Mucosa of gallbladder (tissue), 1 donor: ENCODE measurements at places on chromosomes 5 and 9. TPM values are rescaled to one million over a fixed set of nuclear protein-coding genes. Genes with fewer than 3 reads are reported as not detected.

Gene HRH2
- total RNA-seq, result 1.4 TPM

Gene ZBED3
- total RNA-seq, result 16.6 TPM

Gene GAS1
- 11.5 TPM for total RNA-seq

Gene DNAJC25
- total RNA-seq, result 6.5 TPM

Gene INSL6
- total RNA-seq, result not detected
